ENCODE measurements at places on chromosomes 4 and X.

DNA sequence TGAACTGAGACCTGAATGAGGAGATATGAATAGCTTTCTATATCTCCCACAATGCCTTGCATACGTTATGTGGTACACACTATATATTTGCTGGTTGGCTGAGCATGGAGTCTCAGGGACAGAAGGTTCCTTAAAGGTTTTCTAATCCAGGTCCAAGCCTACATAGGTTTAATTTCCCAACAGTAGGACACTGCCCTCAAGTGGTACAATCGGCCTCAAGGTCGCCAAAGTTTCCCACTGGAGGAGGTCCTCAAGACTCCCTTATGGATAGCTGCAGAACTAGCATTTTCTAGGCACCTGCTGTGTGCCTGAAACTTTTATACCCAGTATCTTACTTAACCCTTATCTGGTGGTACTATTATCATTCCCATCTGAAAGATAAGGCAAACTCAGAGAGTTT, 21.0 kb upstream of the EFNB1 start:
- no peak for DNase-seq

DNA sequence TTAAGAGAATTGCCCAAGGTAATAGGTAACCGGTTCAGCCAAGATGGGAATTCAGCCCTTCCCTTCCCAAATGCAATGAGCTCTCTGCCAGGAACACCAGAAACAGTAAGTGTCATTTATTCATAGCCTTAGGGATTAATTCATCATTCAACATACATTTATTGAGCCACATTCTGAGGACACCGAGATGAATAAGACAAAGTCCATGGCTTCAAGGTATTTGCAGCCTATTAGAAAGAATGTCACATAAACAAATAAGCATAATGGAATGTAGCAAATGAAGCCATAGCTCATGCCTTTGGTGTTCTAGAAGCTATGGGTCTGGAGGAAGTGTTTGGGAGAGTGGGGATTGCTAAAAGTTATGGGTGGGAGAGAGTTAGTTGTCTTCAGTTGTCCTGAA, 6.3 kb upstream of the TAB3 start:
- DNase-seq = no peak

- DNase-seq = no peak
These were observed 82.1 kb downstream of the AREG start for GRCh38 chr4:74527049-74527448.

DNA sequence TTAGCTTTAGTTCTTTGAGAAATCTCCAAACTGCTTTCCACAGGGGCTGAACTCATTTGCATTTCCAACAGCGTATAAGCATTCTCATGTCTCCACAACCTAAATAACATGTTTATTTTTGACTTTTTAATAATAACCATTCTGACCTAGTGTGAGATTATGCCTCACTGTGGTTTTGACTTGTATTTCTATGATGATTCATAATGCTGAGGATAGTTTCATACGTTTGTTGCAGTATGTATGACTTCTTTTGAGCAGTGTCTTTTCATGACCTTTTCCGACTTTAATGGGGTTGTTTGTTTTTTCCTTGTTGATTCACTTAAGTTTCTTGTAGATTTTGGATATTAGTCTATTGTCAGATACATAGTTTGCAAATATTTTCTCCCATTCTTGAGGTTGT, 1833.0 kb upstream of the PCDH10 start:
- DNase-seq = no peak

GRCh38 chr4:16914208-16914607, 15.8 kb upstream of the LDB2 start:
- no peak for DNase-seq

DNA sequence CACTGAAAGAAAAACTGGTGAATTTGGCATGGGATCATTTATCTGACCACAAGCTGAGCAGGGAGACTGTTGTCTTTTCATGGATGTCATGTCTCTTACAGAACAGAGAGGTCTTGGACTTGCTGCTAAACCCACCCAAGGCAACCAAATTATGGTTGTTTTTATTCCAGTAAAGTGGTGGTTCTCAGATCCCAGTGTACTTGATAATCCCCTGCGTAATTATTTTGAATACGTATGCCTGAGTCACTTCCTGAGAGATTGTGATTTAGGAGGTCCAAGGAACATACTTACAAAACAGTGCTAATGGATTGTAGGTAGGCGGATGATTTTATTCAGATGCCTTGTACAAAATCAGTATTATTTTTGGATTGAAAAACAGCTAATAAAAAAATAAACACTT, 585.6 kb downstream of the IL1RAPL1 start:
- no peak for DNase-seq

- no peak for DNase-seq
These were observed 56.0 kb downstream of the BANK1 start for GRCh38 chr4:101846550-101846949.

- DNase-seq = no peak
These were observed 171.8 kb downstream of the TLL1 start for GRCh38 chr4:166044871-166045270.

DNA sequence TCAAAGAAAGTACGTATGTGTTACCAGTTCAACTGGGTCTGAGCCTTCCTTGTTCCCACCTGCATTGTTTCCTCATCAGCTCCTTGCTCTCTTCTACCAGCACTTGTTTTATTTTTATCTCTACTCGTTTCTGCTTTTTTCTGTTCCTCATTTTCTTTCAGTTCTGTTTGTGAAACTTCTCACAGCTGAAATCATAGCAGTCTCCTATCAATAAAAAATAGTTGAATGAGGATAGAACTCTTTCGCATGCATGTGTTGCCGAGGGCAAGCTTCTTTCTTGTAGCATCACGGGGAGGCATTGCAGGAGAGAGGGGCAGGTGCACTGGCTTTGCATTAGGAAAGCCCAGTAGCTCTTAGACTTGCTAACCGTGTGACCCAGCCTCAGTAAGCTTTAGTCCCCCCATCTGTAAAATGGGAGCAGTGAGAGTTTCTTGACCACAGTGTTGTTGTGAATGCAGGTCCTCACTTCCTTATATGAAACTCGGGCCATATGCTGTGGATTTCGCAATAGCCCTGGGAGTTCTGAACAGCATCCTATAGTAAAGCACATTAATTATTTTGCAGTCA, 24.7 kb downstream of the OFD1 start:
- no peak for DNase-seq

DNA sequence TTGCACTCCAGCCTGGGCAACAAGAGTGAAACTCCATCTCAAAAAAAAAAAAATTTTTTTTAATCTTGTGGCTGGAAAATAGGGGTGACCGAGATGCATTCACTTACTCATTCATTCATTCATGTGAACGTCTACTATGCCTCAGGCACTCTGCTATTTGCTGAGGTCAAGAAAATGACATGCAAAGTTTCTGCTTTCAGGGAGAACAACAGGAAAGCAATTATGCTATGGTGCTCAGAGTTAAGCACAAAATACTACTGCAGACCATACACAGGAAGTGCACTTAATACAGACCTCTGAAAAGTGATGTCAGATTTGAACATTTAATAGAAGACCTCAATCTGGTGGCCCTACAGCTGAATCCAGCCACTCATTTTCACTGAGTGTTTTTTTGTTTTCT, 59.6 kb upstream of the DUSP21 start:
- DNase-seq = no peak

DNA sequence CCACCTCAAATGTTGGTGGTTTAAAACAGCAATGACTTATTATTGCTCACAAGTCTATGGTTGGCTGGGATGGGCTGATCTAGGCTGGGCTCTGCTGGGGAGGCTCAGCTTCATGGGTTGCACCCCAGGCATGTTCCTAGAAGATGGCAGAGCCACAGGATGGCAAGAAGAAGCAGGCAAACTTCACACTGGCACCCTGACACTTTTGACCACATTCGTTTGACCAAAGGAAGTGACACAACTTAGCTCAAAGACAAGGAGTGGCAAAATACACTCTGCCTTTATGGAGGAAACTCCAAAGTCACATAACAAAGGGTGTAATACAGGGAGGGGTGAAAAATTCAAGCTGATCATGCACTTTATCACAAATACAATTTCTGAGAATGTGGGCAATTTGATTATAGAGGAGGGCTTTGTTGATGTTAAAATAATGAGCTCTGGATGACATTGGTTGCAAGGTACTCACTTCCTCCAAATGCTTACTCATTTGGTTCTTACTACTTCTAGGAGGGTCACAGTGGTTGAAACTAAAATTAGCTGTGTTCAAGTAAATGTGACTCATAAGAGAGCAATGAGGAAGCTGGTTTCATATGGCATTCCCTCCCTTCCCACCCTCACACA, 249.2 kb upstream of the RPS6KA3 start:
- no peak for DNase-seq

DNA sequence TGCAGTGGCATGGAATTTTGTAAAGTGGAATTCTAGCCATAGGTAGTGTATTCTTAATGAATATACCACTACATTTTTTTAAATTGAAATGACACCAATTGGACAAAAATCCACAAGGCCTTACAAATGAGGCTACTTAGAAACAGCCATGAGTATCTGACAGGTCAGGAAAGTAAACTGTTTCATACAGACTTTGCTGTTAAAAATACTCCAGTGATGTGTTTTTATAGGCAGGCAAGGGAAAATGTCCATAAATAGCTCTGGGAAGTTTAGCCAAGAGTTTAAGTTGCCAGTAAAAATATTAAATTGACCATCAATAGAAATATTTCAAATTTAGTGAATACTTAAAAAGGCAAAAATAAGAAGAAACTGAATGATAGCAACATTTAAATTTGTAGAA, 41.8 kb upstream of the PDLIM5 start:
- DNase-seq = no peak

DNA sequence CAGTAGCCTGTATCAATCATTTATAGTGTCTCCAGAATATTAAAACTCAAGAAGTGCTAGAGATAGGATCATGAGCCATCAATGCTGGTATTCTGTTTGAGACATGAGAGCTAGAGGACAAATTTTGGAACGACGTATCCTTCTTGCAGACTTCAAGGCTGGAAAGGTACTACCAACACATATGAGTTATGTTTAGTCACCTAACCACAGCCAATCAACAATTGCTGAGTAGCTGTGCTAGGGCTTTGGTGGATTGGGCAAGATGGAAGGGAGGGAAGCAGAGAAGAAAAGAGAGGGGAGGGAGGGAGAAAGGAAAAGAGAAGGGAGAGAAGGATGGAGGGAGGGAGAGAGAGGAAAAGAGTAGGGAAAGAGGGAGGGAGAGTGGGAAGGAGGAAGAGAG, 21.6 kb upstream of the RAI2 start:
- DNase-seq = no peak

GRCh38 chrX:148784137-148784536, 283.7 kb downstream of the AFF2 start:
- DNase-seq = no peak

DNA sequence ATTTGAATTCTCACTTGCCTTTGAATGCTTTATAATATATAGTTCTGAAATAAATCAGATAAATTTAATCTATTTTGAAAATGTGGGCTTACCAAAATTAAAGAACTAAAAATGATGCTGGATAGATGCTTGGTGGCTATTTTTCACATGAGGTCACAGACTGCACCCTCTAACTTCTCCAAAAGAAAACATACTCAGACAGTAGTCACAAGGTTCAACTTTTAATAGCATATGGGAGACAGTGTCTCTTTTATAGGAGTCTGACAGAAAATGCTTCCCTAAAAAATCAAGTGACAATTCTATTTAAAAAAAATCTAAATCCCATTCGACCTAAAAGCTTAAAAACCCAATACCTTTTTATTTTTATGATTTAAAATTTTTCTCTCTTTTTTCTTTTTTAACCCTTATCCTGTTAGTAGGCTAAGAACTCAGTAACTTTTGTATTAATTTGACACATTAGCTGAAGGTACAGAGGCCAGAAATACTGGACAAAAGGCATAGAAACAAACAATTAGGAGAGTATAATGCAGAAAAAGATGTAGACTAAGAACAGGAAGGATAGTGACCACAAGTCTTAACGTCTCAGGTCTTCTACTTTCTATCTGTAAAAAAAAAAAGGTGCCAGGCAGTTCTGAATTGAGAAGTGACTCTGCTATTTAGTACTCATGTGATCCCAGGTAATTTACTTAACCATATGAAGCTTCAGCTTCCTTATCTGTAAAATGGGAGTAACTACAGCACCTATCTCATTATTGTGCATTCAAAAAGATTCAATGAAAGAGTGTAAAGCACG, 7.6 kb downstream of the TIGD4 start:
- no peak for DNase-seq

DNA sequence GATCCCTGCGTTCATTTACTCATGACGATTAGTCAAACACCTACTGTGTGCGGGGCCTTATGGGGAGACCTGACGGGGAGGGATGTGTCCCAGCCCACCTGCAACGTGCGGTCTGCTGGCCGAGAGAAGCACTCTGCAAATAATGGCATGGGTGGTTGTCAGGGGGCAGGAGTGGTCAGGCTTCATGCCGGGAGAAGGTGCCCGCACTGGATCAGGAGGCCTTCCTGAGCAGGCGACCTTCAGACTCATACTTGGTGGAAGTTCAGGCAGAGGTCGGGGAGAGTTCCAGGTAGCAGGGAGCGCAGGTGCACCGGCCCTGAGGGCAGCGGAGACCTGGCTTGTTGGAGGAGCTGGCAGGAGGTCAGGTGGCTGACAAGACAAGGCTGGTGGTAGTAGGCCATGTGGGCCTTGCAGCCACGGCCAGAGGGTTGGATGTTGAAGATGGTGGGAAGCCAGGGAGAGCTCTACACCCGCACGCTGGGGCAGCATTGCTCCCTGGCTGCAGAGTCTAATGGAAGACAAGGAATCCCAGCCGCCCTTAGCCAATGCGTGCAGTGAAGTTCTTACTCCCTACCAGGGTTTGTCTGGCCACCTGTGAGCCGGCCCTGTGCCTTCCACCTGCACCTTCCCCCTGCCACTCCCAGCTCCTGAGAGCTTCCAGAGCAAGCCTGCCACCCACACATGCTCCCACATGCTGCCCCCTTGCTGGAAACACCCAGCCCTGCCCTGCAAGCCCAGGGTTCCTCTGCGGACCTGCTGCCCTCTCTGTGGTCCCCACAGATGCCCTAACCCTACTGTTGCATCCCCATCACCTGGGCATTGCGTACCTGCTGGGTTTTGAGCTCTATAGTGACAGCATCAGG, 97.3 kb downstream of the PSAPL1 start:
- DNase-seq = no peak

GRCh38 chrX:69161786-69162349, 3.4 kb downstream of the PJA1 start:
- DNase-seq = no peak

- DNase-seq = no peak
These were observed 188.7 kb downstream of the GBA3 start for GRCh38 chr4:22881411-22881810.

GRCh38 chrX:48509245-48509590, 426 bp downstream of the PORCN start:
- DNase-seq = no peak
